ENCODE measurements at places on chromosomes 11 and 22.
A peak's percentile ranks its signal among the peaks of the same experiment; 100 is the strongest.

DNA sequence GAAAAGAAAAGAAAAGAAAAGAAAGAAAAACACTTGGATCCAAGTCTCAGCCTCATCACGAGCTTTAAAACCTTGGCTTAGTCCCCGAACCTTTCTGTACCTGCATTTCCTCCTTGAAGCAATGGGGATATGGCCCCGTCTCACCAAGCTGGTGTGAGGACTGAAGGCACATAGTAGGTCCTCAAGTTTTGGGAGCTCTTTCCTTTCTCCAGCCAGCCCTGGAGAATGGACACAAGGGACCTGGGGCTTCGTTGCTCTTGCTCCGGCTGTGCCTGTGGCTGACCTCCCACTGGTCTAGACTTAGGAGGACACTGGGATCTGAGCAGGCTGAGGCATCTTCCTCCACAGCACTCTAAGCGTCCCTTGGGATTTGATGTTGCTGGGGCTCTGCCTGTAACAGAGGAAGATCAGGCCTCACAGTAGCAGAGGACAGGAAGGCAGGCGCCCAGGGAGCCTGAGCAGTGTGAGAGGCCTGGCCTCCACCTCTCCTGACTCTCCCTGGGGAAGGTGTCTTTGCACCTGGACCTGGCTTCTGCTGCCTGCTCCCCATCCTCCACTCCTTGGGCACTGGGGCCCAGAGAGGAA is 32.8 kb downstream of the KCNC1 start:
- DNase-seq: no peak
- H3K4me3 ChIP-seq: no peak overlapping the region
- no peaks in the 10 kb centered on the region for H3K4me1 ChIP-seq
- H3K27ac ChIP-seq: no peak overlapping the region

- no peaks in the 10 kb centered on the region for H3K36me3 ChIP-seq
- no peak for DNase-seq
- no peak overlapping the region for H3K27ac ChIP-seq
- H3K4me1 ChIP-seq: no peaks in the 10 kb centered on the region
- no peak overlapping the region for H3K4me3 ChIP-seq
- peaks cover 2% of the 10 kb centered on the region for H3K27me3 ChIP-seq
Measured at GRCh38 chr11:12995188-12995587, 13.9 kb upstream of the RASSF10 start.

DNA sequence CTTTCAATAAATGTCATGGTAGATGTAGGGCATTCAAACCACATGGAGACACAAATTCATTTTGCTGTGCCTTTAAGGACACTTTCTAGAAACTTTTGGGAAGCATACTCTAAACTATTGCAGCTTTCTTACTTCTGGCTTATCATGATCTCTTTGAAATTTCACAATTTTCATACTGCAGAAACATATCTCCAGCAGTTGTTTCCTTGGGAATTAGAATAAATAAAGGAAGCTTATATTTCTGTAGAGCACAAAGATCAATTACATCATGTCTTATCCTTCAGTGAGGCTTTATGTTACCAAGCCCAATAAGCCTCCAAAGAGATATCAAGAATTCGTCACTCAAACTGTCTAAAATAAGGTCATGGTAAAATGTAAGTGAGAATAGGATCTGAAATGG is 74.5 kb upstream of the RAB38 start:
- H3K27ac ChIP-seq: no peak overlapping the region
- no peak overlapping the region for H3K4me3 ChIP-seq
- no peaks in the 10 kb centered on the region for H3K27me3 ChIP-seq
- H3K4me1 ChIP-seq: no peaks in the 10 kb centered on the region
- DNase-seq: no peak

- H3K36me3 ChIP-seq: no peaks in the 10 kb centered on the region
- peaks cover 14% of the 10 kb centered on the region for H3K27me3 ChIP-seq
- H3K4me3 ChIP-seq: peak overlapping the region; percentile 66
- no peak for DNase-seq
- peaks cover 1% of the 10 kb centered on the region for H3K4me1 ChIP-seq
Measured at GRCh38 chr11:6927030-6927617, 898 bp downstream of the ZNF215 start.

- peaks cover 9% of the 10 kb centered on the region for H3K27me3 ChIP-seq
- H3K27ac ChIP-seq: no peak overlapping the region
- H3K36me3 ChIP-seq: no peaks in the 10 kb centered on the region
- no peak for DNase-seq
- H3K4me1 ChIP-seq: no peaks in the 10 kb centered on the region
Measured at GRCh38 chr22:38427940-38428339, 27.1 kb downstream of the KCNJ4 start.

DNA sequence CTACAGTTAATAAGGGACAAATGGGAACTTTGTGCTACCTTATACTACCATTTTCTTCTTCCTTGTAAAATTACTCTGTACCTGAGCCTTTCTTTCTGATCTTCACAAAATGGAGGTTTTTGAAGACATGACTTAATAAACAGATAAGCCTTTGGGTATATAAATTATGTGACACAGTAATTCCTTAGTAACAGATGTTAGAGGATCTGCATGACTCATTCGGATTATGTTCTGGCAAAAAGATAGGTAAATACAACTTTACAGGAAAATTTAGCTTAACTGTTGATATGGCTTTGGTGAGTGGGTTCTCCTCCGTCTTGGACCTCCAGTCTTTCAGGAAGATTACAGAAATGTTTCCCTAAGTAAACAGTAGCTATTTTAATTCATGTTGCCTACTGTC is 61.8 kb downstream of the BID start:
- no peaks in the 10 kb centered on the region for H3K27me3 ChIP-seq
- no peaks in the 10 kb centered on the region for H3K4me1 ChIP-seq
- DNase-seq: no peak
- H3K36me3 ChIP-seq: no peaks in the 10 kb centered on the region
- H3K4me3 ChIP-seq: no peak overlapping the region
- no peak overlapping the region for H3K27ac ChIP-seq

DNA sequence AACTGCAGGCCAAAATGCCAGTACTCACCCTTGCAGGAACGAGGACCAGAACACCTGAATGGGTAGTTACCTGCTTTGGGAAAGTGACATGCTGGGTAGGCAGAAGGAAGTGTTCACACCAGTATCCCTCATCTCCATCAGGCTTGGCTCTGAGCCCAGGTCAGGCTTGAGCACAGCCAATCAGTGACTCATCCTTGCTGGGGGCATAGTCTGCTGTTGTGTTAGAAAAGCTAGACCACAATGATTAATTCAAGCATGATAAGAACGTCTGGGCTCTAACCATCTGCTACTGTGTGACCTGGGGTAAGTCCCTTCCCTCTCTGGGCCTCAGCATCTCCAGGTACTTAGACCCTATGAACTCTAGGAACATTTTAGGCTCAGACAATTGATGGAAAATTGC is 450.4 kb downstream of the MIAT start:
- H3K4me1 ChIP-seq: no peaks in the 10 kb centered on the region
- H3K4me3 ChIP-seq: no peak overlapping the region
- no peak for DNase-seq
- peaks cover 15% of the 10 kb centered on the region for H3K27me3 ChIP-seq
- H3K36me3 ChIP-seq: no peaks in the 10 kb centered on the region

DNA sequence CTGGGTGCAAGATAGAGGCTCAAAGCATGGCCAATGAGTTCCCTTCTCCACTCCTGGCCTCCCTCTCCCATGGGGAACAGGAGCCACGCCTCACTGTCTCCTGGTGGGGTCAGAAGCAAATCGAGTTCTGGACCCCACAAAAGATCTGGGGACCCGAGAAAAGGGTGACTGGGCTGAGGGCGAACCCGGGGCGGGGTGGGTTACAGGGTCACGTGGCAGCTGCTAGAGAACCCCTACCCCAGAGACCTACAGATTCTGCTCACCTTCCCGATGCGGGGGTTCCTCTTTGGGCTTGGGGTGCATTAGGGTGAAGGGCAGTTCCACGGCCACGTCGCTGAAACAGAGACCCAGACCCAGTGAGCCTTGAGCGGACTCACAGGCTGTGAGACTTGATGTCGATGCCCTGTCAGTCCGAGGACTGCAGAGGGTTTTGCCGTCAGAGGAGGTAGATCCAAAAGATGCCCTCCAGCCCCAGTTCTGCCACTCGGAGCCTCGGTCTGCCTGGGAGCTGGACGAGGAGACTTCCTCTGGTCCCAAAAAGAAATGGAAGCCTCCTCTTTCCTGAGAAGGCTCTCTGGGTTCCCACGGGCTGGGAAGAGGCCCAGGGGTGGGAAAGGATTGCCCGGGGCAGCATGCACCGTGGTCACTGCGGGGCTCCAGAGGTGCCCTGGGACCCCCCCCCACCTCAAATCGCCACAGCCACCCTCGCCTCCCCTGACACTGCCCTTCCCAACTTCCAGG is 28.2 kb downstream of the TPBGL start:
- no peak for DNase-seq
- no peak overlapping the region for H3K27ac ChIP-seq
- H3K27me3 ChIP-seq: no peaks in the 10 kb centered on the region

DNA sequence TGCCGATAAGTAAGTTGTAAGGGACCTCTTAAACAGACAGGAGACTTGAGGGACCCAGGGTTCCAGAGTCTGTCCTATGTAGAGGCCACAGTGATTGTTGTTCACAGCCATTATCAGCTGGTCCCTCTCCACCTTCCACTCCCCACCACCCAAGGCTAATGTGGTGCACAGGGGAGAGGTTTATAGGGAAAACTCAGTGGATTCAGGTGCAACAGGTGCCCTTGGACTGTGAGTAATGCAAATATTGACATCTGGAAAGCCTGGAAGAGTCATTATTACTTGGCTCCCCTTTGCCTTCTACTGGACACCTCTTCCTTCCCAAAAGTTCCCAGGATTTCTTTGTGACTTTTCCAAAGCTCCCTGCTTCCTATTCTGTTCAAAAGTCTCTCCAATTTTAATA is 441.1 kb upstream of the CCDC90B start:
- no peaks in the 10 kb centered on the region for H3K4me1 ChIP-seq
- peaks cover 2% of the 10 kb centered on the region for H3K27me3 ChIP-seq
- no peak overlapping the region for H3K4me3 ChIP-seq
- DNase-seq: no peak

GRCh38 chr11:66510990-66511339 is 530 bp downstream of the BBS1 start:
- H3K4me1 ChIP-seq: peaks cover 13% of the 10 kb centered on the region
- no peak for DNase-seq
- H3K4me3 ChIP-seq: peak overlapping the region; percentile 90
- H3K36me3 ChIP-seq: peaks cover 3% of the 10 kb centered on the region
- H3K27ac ChIP-seq: no peak overlapping the region
- H3K27me3 ChIP-seq: no peaks in the 10 kb centered on the region

- H3K36me3 ChIP-seq: no peaks in the 10 kb centered on the region
- H3K27ac ChIP-seq: no peak overlapping the region
- no peak for DNase-seq
- H3K4me3 ChIP-seq: no peak overlapping the region
- no peaks in the 10 kb centered on the region for H3K4me1 ChIP-seq
- peaks cover 12% of the 10 kb centered on the region for H3K27me3 ChIP-seq
Measured at GRCh38 chr11:2175659-2176058, 4.0 kb upstream of the TH start.

Measured in T-cell (primary cell).